ENCODE measurements at places on chromosomes 12 and 14.

DNA sequence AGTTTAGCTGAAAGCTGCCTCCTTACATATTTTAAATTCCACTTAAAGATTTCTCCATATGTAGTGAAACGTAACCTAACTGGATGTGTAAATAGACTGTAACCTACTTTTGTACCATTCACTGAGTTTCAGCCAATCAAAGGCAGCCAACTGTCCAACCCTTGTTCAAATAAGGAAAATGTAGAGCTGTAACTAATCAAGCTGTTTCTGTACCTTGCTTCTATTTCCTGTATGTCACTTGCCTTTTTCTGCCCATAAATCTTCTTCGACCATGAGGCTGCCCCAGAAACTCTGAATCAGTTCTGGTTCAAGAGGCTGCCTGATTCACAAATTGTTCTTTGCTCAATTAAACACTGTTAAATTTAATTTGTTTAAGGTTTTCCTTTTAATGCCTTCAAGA lies 6.3 kb downstream of the SLC7A8 start:
- DNase-seq = no peak

- DNase-seq = no peak
Observed at GRCh38 chr14:80867798-80868197, 73.7 kb downstream of the CEP128 start.

GRCh38 chr12:1799051-1799881 lies 21.1 kb upstream of the LRTM2 start:
- no peak for DNase-seq

GRCh38 chr12:5873281-5873919 lies 71.7 kb downstream of the ANO2 start:
- DNase-seq = no peak

GRCh38 chr14:91897106-91897701 lies 29.9 kb upstream of the TC2N start:
- DNase-seq = no peak

- DNase-seq = no peak
Observed at GRCh38 chr12:44889162-44889561, 13.0 kb upstream of the NELL2 start.

DNA sequence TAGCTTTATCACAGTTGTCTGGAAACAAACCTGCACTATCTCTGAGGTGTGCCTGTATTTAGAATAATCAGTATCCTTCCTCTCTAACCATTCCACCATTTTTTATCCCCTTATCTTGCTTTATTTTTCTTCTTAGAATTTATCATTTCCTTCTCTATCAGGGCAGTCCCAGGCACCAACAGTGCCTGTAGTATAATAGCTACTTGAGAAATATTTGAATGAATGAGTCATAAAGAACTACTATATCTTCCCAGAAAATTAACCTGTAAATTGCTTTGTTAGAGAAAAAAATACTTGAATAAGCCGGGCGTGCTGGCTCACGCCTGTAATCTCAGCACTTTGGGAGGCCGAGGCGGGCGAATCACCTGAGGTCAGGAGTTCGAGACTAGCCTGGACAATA lies 21.2 kb upstream of the FOXJ2 start:
- DNase-seq = no peak

- DNase-seq = peak; percentile 70
Observed at GRCh38 chr12:27277846-27278260, 33.8 kb downstream of the STK38L start.

DNA sequence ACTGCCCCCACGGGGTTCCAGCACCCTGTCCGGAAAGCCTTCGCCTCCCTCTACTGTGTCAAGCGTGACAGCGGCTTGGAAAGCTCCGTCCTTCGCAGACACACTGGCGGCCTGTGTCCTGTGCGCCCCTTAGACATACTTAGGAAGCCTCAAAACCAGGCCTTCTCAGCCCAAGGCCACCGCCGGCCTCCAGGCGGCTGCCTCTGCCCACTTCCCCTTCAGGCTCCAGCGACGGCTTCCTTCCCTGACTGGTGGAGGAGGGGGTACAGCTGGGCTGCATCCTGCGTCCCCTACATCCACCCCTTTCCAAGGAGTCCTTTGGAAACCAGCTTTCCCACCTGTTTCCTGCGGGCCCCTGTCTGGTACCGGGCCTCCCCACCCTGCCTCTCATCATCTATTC lies 2.5 kb upstream of the CACNA2D4 start:
- no peak for DNase-seq

- peak; percentile 26 for DNase-seq
Observed at GRCh38 chr12:93008044-93008778, 79.1 kb upstream of the EEA1 start.

GRCh38 chr12:123041811-123042655 lies 61.6 kb downstream of the ARL6IP4 start:
- DNase-seq = no peak

DNA sequence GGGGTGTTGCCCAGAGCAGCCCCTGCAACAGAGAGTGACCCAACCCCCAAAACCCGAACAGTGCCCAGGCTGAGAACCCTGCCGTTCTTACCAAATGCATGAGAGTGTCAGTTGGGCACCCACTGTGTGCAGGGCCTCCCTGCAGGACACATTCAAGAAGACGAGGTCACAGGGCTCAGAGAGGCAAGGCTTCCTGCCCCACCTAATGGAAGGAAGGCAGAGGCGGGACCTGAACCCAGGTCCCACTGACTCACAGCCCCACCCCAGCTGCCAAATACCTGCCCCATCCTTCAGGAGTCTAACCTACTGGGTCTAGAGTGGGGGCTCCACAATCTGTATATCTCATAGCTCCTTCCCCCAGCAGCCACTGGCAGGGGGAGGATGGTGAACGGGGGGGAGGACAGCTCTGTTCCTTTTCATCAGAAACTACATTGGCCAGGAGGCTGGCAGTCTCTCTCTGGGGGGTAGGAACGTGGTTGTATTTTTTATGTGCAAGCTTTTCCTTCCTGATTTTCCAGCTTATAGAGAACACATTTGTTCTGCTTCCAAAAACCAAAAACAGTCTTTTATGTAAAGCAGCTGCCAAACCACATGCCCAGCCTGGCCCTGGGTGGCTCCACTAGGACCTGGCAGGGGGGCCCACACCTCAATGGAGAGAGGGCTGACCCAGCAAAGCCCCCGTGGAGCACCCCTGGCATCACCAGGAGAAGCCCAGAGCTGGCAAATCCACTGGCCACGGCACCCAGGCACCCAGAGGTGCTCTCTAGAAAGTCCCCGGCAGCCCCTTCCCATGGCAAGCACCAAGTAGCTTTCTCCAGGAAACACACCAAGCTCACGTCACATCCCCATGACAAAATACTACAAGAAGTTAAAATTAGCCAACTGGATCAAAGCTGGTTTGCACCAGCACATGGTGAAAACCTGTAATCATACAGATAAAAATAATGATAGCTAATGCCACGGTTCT lies 17.0 kb downstream of the NCOR2 start:
- no peak for DNase-seq

GRCh38 chr12:75766263-75767160 lies 255.1 kb upstream of the KRR1 start:
- no peak for DNase-seq

DNA sequence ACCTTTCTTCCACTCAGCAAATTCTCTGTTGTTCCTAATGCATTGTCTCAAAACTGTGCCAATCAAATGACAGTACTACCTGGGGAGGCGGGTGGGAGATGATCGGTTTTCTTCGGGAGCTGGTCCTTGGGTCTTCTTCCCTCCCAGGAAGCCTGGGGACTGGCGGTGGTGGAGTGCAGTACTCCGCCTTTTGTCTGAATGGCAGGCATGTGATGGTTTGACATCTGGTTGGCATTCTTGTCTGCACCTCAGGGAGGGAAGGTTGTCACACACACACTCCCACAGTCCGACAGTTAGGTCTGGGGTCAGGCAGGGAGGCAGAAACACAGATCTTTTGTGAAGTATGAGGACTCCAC lies 114.8 kb downstream of the SNAPC1 start:
- DNase-seq = no peak

DNA sequence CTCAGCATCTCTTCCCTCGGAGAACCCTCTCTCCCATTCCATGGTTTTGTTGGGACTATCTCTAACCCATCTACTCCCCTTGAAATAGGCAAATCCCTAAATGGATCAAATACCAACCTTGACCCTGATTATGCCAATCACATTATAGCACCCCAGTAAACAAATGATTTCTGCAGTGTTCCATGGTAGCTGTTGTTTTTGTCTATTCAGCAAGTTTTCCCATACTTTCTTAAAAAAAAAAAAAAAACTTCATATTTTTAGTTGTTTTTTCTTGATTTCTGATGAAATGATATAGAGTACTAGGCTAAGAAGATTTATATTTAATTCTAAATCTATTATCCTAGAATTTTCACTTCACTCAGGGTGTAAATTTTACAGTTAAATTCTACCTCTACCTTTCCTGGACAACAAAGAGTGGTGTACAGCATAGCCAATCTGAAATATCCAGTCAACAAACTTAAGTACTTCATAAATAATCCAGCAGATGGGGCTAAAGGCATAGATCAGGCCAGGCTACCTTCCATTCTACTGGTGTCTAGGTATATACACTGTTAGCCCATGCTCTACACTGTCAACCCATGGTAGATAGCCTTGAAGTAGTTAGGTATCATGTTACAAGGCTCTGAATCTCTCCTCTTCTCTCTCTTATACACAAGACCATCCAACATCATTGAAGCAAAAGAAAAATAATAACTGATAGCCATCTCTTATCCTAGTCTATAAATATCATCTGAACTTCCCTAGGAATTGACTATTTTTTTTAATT lies 82.2 kb downstream of the PLEKHG7 start:
- peak; percentile 65 for DNase-seq

DNA sequence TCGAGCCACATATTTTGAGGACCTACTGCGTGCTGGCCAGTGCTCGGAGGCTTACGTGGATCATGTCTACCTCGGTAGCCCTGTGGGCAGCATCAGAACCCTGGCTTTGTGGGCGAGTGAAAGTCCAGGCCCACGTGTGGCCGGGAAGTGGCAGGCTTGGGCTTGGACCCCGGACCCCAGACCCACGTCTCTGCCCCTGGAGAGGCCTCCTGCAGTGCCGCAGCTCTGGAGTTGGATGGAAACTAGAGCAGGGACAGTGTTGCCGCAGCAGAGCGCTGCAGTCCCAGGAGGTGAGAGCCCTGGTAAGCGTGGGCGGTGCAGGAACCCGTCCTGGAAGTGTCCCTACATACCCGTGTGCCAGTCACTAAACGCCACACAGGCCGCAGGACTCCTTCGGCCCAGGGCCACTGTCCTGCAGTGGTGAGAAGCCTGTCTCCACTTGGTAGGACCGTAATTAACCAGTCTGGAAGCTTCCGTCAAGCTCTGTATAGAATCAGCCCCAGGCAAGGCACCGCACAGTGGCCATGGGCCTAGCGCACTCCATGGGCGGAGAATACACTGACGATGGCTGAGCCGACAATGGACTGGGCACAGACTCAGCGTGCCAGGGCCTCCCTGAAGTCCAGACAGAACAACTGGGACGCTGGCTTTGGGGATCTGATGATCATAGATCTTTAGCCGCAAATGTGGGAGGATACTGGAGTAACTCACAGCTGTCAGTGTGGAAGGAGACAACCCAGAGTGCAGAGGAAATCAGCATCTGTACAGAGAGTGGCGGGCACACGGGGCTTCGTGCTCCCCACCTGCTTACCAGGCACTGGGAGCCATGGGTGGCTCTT lies 219.5 kb downstream of the KIF26A start:
- DNase-seq = no peak

GRCh38 chr12:26711072-26711471 lies 121.9 kb downstream of the ITPR2 start:
- no peak for DNase-seq

DNA sequence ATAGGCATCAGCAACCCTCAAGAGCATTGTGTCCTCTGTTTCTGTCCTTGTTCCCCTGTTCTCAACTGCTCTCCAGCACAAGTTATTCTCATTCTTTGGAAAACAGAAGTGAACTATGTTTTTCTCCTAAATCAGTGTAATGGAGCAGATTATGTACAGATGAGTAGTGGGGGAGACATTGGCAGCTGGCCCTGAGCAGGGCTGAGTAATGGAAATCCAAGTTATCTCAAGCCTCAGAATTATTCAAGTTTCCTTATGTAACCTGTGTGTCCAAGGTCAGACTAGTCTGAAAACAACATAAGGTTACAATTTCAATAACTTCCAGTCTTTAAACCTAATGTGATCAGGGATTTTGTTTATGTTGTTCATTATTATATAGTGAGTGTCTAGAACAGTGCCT lies 116.1 kb upstream of the FUT8 start:
- DNase-seq = no peak

- DNase-seq = no peak
Observed at GRCh38 chr14:39666386-39666785, 234.2 kb upstream of the FBXO33 start.

DNA sequence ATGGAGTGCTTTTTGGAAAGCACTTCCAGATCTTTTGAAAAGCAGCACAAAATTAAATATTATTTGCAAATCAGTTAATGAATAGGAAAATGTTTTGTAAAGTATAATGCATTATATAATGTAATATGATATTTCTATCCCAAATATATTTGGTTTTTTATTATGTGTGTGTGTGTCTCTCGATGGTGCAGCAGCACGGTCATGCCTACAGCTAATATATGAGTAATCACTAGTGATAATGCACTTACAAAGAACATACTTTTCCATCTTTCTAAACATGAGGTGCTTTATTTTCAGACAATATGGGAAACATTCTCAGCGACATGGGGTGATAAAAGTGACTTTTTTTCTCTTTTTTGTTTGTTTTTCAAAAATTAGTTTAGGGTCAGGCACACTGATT lies 1.3 kb upstream of the EEA1 start:
- DNase-seq = no peak

DNA sequence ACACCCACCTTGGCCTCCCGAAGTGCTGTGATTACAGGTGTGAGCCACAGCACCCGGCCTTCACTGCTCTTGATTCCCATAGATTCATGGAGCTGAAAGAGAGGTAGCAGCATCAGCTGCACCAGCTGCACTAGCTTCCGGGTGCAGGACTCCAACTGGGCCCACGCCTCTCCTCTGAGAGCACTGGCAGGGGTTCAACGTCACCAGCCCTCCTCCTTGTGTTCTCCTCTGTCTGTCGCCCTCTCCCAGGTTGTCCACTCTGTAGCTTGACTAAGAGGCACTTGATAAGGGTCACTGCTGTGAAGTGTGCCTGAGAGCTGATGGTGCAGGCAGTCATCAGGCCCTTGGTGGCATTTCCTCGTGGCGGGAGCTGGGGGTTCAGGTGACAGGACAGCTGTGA lies 28.3 kb downstream of the MLXIP start:
- DNase-seq = no peak

DNA sequence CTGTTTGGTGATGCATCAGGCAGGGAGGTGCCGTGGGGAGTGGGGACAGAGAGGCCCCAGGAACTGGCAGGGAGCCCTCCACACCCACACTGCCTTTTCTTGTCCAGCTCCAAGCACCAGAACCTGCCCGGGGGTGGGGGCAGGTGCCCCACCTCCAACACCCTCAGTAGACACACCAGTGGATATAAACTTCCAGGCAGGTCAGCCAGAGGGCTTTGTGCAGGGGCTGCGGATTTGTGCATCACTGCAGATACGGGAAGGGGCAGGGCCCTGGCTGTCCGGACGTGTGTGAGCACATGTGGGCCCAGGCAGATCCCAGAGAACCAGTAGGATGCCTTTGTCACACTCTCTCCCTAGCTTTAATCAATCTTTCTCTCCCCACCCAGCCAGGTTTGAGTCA lies 1.3 kb upstream of the TGM1 start:
- DNase-seq = no peak

- DNase-seq = peak; percentile 64
Observed at GRCh38 chr12:11836282-11837151, 187.0 kb downstream of the ETV6 start.
